ENCODE measurements at places on chromosomes 1 and 21.

- DNase-seq, result no peak
These were observed 19.2 kb downstream of the S100A7 start for GRCh38 chr1:153441238-153441755.

GRCh38 chr1:180912211-180912800 lies 391 bp upstream of the KIAA1614 start:
- no peak for DNase-seq

DNA sequence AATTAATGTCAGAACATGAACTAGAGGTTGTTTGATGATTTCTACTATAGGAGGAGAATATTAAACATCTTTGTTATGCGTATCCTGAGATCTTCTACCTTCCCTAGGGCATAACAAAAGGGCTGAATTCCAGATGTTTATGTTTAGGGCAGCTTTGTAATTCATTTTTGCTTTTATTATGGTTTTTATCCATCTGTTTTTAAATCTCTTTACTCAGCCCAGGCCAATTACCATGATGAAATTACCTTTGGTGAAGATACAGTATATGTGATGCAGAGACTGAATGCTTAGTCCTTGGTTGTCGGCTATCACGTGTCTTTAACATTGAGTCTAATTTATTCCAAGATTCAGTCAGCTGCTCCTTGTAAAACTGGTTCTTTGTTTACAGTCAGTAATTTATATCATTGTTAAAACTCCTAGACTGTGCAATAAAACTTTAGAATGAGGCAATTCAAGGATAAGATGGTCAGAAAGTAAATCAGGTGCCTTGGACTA lies 176.9 kb downstream of the CTH start:
- DNase-seq, result no peak

DNA sequence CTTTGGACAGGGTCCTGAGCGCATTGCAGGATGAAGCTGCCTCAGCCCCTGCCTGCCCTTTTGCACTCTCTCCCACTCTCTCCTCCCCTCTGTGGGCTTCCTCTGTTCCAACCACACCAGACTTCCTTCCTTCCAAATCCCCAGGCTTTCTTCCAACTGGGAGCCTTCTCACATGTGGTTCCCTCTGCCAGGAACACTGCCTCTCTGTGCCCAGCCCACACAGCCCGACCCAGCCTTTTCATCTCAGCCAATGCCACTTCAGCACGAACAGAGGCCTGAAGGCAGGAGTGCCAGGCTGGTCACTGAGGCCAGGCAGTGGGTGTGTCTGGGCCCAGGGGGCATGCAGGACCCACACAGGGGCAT lies 5.9 kb downstream of the SELENON start:
- DNase-seq, result no peak

DNA sequence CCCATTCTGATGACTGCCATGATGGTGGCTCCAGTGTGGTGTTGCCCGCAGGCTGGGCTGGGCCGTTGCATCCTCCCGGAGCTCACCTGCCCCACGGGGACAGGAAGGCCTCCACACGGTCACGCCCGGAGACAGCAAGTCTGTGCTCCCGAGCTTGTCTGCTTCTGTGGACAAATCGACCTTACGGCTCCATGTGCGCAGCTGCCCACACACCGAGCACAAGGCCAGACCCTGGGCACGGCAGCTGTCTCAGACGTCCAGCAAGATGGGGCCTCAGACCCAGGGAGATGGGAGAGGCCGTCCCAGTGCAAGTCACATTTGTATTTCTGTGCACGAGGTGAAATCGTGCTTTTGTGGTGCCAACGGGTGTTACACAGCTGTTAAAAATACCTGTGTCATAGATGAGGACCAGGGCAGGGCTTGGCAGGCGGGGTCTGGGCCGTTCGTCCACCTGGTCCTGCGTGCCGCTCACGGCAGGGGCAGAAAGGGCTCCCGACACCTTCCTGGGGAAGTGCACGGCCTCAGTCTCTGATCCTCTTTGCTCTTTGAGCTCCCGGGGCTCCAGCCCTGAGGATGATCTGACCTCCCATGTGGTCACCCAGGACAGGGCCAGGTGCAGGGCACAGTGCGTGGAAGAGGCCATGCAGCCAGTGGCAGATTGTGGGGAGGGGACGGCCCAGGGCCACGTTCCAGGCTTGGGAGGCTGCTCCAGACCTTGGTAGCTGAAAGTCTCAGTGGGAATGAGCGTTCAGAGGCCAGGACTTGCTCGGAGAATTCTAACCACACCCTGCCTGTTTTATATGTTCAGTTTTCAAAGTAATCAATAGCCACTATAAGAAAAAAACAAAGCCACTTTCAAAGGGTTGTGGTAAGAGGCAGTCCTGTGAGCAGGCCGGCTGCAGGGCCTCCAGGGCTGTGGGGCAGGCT lies 13.5 kb downstream of the COL6A1 start:
- DNase-seq, result no peak

- DNase-seq, result no peak
These were observed 2.8 kb upstream of the ARF1 start for GRCh38 chr1:228079601-228080263.

DNA sequence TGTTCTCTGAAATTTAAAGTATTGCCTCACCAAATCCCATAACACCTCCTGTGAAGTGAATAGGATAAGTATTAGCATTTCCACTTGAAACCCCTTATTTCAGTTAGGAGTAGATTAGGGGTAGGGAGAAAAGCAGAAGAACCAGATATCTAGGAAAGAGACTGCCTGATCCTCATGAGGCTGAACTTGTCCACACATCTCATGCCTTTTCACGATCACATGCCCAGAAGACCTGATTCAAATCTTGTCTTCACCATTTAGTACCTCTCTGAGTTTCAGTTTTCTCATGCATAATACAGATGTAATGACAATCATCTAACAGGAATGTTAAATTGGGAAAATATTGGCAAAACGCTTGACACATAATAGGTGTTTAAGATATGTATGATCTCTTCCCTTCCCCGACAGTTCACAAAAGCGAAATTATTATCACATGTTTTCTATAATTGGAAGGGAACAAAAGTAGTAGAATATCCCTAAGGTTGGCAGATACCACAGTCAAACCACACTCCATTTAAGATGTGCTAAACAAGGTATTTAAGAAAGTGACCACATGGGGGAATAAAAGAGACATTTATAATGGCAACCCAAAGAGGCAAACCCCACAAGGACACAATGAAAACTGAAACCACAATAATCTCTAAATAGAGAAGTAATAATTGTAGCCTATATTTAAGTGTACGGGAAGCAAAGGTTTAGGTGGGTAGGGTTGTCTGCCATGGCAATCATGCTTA lies 25.2 kb downstream of the GFI1 start:
- DNase-seq, result no peak

DNA sequence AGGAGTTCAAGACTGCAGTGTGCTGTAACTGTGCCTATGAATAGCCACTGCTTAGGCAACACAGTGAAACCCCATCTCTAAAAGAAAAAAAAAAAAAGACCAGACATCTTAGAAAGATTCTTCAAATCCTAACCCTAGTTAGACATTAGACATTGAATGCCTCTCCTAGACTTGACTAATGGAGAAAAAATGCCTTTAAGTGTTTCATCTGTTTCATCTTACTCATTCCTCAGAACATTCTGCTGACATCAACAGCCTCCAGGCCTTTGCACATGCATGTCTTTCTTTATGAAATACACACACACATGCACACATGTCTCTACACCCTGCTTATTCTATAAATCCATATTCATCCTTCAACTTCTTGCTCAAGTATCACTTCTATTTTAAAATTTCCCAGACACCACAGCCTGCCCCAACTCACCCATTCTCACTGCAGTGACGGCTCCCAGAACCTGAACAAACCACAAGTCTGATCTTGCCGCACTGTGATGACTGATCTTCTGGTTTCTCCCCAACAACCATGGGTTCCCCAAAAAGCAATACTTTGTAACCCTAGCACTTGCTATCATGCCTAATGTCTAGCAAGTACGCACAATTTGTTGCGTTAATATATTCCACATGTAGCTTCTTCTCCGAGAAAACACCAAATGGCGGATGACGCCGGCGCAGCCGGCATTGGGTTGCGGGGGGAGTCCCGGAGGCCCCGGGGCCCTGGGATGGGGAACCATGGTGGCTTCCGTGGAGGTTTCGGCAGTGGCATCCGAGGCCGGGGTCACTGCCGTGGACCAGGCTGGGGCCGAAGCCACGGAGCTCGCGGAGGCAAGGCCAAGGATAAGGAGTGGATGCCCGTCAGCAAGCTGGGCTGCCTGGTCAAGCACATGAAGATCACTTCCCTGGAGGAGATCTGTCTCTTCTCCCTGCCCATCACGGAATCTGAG lies 37.4 kb downstream of the LRRC52 start:
- no peak for DNase-seq

GRCh38 chr21:42042651-42043050 lies 28.5 kb upstream of the UMODL1 start:
- no peak for DNase-seq

DNA sequence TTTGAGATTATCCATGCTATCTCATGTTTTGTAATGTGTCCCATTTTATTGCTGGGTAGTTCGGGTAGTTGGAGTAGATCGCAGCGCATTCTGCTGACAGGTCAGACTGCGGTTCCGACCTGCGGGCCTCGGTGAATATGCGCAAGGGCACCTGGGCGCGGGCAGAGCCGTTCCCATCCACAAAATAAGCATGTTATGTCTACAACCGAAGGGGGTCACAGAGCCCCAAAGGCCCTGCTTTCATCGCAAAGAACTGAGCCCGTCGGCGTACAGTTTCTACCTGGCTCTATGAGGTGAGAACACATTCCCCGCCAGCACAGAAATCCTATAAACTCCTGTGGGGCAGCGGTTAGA lies 88.4 kb downstream of the PRKAB2 start:
- no peak for DNase-seq

DNA sequence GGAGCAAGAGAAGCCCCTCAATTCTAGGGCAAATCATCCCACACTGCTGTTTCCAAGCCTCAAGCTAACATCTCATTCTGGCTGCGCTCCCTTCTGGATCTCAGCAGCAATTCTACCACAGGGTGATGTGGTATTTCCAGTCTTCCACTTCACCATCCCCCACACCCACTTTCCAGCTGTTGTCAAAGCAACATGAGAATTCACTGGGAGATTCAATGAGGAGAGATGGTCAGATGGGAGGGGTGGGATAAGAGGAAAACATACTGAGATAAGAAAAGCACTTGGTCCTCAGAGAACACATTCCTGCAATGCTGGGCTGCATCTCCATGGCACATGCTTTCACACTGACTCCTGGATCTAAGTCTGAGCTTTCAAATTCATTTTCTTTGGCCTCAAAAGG lies 47.3 kb upstream of the LRRC52 start:
- DNase-seq, result no peak

- DNase-seq, result no peak
These were observed 28.3 kb upstream of the KIF26B start for GRCh38 chr1:245126530-245126929.

DNA sequence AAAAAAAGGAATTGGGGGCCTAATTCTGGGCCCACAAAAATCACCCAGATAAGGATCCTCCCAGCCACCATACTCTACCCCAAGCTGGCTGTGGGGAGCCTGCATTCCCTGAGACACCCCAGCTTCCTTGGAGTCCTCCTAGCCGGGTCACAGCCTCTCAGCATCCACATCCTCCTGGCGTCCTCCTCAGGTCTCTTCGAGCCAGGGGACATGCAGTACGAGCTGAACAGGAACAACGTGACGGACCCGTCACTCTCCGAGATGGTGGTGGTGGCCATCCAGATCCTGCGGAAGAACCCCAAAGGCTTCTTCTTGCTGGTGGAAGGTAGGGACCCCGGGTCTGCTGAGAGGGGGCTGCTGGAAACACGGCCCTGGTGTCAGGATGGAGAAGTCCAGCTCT lies 64.3 kb downstream of the ALPL start:
- DNase-seq, result no peak

DNA sequence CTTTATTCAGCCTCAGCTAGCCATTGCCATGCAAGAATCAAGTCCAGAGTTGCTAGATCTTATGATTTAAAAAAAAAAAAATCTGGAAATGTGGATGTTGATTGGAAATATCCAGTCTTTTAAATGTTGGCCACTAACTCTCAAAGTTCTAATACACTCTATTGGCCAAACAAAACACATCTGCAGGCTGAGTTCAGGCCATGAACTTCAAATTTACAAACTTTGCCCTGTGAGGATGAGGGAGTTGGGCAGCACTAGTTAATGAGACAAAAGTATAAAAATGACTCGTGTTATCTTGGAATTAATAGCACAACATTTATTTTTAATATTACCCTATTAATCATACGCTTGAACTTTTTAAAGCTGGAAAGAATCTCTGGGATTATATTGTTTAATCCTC lies 432.3 kb downstream of the PLPP3 start:
- DNase-seq, result no peak

- peak; percentile 71 for DNase-seq
These were observed 15.9 kb downstream of the ESPN start for GRCh38 chr1:6440198-6441126.

- DNase-seq, result no peak
These were observed 22.4 kb upstream of the SAMD11 start for GRCh38 chr1:901108-901859.

DNA sequence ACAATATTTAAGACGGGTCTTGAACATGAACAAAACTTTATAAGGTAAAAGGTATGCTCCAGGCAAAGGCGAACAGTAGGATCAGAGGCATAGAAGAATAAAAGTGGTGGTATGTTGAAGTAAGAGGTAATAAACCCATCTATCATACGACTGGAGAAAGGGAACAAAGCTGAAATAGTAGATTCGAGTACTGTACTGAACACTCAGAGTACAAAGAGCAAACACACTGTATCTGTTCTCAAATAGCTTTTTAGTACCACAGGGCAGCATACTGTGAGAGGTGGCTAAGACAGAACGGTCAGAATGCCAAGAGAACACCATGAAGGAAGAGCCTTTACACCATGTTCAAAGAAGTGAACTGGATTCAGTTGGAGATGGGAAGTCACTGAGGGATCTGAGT lies 83.2 kb downstream of the EPS15 start:
- DNase-seq, result no peak

DNA sequence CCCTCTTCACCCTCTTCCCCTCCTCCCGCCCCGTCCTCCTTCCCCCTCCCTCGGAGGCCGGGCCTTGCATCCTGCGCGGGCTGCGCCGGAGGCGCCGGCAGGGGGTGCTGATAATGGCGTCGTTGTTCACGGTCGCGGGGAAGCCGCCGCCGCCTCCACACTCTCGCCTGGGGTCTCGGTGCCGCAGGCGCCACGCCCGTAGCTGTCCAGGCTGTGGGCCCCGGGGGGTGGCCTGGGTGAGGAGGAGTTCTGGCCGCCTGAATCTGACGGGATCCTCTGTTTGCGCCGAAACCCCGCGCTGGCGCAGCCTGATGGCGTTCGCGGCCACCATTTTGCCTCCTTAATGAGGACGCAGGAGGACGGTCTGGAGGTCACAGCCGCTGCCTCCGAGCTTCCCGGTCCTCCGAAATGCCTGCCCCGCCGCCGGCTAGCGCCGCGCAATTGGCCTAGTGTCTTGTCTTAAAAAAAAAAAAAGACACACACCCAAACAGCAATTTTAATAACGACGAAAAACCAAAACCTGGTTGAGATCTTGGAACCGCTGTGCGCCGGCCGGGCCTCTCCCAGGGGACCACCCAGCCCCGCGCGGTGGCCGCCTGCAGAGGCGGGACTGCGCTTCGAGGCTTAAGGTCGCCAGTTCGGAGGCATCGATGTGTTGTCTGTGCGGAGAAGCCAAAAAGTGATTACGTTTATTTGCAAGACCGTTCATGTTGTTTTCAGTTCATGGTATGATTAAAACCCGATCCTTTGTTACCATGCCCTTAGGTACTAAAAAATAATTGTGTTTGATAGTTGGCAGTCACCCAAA lies 106.6 kb upstream of the HNRNPU start:
- DNase-seq, result peak; percentile 82
